ENCODE measurements at places on chromosomes 3 and 15. TPM values are rescaled to one million over a fixed set of nuclear protein-coding genes. Genes with fewer than 3 reads are reported as not detected.

TARS3 gene
- 36.7 TPM for total RNA-seq

GPR27 gene
- 43.6 TPM for total RNA-seq

NR1I2 gene
- 0.82 TPM for total RNA-seq

AMOTL2 gene
- total RNA-seq = 62.0 TPM

OR4F6 gene
- total RNA-seq = not detected

ADAMTS17 gene
- total RNA-seq = 9.4 TPM

OR5K1 gene
- not detected for total RNA-seq

UROC1 gene
- total RNA-seq = not detected

RUBCN gene
- 27.3 TPM for total RNA-seq

KNL1 gene
- total RNA-seq = 6.5 TPM

SEMA3G gene
- total RNA-seq = 4.1 TPM

CPNE9 gene
- total RNA-seq = 0.41 TPM

TF gene
- 4.1 TPM for total RNA-seq

SERINC4 gene
- total RNA-seq = 0.41 TPM

SAMMSON gene
- total RNA-seq = not detected

A4GNT gene
- total RNA-seq = not detected

WWTR1 gene
- 6.1 TPM for total RNA-seq

RGMA gene
- total RNA-seq = 6.1 TPM

ONECUT1 gene
- total RNA-seq = not detected

ATR gene
- total RNA-seq = 35.1 TPM

Data from frontal cortex (tissue), 4 donors.